NCI-H2171 treated with DMSO at 0.1 percent for 48 hours (cell line): ENCODE measurements at places on chromosomes 2 and 18.

GRCh38 chr2:74952575-74952974 is 5.9 kb upstream of the POLE4 start:
- DNase-seq = no peak

DNA sequence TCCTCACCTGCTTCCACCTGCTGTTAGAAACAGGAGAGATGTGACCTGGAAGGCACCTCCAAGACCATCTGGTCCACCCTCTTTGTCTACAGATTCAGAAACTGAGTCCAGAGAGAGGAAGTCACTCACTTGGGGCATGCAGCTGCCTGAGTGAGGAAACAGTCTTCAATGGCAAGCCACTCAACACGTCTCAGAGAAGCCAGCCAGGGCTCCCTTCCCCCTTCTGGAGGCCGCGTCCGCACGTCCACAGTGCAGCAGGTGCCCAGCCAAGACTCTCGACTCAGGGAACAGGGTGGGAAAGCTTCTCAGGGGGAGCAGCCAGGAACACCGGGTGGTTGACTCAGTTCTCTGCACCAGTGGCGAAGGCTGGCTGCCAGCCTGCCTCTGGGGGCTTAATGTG is 201.7 kb downstream of the BCL11A start:
- no peak for DNase-seq

DNA sequence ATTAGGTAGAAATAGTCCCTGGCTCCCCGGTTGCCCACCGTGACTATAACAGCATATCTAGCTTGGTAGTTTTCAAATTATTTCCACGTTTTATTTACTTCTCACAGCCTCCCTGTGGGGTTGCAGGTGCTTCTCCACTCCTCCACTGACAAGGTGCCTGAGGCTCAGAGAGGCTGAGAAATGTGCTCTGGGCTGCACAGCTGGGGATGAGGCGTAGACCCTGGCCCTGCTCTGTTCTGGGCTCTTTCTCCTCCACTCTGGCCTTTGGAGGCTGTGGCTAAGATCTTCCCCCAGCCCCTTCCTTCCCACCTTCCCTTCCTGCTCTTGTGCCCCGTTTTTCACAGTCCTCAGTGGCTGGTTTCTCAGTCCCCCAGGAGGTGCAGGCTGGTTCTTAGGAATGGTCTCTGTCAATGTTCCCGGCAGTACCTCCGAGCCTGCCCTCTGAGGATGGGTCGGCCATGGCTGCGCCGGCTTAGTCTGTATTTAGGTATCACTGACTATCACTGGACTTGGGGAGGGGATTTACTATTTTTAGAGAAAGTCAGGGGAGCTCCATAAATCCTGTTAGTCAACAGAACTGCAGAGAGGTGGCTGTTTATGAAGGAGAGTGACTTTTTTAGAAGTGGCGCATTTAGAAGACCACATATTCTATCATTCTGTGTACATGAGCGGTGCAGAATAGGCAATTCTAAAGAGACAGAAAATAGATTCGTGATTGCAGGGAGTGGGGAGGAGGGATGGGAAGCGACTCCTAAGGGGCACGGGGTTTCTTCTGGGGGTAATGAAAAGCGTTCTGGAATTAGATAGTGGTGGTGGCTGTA is 35.0 kb downstream of the HPCAL1 start:
- DNase-seq = no peak

GRCh38 chr2:113899166-113899565 is 9.3 kb downstream of the ACTR3 start:
- DNase-seq = no peak
